ENCODE measurements at places on chromosomes 2 and 18.
A peak's percentile ranks its signal among the peaks of the same experiment; 100 is the strongest.

- DNase-seq, result no peak
These were observed 75.7 kb upstream of the DAPL1 start for GRCh38 chr2:158719403-158719802.

DNA sequence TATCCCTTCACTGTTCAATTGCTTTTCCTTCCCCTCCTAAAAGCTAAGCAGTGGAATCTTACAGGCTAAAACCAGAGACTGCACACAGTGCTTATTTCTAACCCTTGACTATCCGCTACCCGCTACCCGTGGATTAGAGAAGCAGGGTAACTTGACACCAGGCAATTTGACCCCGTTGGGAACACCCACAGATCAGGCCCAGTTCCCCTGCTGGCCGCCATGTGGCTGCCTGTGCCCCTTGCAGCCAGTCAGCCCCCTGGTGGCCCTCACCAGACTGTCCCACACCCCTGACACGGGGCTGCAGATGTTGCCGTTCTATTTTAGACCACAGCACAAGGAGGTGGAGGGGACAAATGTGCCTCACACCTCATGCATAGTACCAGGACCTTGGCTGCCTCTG is 74.8 kb downstream of the TXNL1 start:
- DNase-seq, result no peak

DNA sequence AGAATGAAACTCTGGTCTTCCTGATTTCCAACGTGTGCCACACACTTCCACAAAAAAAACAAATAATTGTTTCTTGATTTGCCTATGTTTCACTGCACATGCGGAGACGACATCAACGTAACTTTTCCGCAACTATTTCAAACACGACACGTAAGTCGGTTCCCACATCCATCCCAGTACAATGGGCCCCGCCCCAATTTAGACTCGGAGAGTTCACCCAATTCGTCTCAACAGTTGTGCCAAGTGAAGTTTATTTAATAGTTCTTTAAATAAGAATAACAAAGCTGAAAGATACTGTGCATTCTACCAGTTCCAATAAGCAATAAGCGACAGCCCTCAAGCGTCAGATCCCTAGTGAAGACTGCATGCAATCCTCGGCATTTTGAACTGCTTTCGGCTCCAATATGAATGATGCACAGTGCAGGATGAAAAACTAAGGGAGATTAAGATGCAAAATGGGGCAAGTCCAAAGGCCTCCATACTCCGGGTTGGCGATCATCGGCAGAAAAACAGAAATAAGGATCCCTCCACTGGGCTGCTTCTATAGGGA is 664 bp downstream of the CCT4 start:
- no peak for DNase-seq

GRCh38 chr2:22697054-22697788 is 687.8 kb upstream of the KLHL29 start:
- DNase-seq, result no peak

DNA sequence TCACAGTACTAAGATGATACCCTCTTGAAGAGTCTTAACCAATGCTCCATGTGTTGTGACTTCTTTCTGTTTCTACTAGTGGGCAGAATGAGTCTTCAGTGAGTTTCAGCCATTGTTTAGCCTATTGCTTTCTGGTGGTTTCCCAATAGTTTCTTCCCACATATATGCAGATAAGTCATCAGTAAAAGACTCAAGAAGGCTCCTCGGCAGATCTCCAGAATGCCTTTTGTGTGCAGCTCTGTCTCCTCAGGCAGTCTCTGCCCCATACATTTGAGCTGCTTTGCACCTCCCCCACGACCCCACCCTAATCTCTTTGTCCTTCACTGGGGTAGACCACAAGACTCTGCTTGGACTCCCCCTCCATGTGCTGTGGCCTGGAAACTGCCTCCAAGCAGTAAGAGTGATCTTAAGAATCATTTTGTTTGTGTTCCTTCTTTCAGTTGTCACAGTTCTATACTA is 71.6 kb upstream of the CHRNA1 start:
- DNase-seq, result no peak

- DNase-seq, result no peak
These were observed 265.3 kb upstream of the TCF4 start for GRCh38 chr18:55853268-55853667.

DNA sequence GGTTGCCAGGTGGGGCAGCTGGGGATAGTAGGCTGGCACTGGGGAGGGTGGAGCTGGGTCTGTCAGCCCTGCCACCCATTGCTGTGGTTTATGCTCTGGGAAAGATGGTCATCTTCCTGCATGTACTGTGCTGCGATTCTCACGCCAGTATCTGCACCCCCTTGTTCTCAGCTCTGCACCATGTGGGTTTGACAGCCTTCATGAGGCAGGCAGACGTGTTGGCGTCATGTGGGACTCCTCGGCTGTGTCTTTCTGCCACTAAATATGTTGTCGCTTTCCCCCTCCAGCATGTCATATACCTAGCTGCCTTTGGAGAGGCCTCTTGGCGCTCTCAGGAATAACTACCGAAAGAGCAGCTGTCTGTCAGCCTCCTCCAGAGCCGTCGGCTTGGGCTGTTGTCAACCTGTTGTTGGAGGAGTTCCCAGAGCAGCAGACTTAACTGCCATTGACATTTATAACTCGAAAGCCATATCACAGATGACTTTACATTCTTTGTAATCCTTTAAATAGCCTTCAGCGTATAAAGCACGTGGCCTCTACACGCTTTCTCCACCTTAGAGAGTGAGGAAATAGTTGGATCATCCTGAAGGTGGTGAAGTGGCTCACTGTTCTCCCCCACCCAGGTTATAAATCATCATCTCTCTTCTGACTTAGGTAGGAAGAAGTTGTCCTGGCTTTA is 80.4 kb upstream of the MGAT5 start:
- no peak for DNase-seq

GRCh38 chr2:14827226-14828023 is 194.9 kb downstream of the LRATD1 start:
- no peak for DNase-seq

- DNase-seq, result no peak
These were observed 109.6 kb upstream of the KCTD1 start for GRCh38 chr18:26657631-26658581.

DNA sequence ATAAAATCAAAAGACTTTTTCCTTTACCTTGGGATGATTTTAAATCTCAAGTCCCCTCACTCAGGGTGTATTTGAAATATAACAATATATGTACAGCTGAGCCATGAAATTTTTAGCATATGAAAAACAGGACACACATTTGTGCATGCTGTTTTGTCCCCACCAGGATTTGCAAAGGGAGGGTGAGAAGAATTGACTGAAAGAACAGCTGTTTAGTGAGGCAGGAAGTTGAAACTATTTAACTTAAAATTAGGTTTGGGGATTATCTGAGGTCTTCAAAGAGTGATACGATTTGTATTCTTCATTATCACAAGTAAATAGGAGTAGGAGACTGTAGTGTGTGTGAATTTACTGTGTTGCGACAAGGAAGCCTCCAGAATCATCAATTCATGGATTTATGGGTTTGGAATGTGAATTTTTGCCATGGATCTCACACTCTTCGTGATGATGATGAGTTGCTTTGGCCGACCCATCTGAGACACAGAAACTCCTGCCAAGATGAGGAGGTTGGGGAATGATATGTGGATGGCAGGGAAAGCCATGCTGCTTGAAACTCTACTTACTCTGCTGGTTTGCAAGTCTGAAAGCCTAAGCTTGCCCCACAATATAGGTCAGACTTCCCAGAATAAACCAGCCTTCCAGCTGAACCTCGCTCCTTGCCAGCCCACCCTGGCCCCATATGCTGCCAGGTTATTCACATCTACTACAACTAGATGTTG is 31.0 kb upstream of the SPATS2L start:
- no peak for DNase-seq

DNA sequence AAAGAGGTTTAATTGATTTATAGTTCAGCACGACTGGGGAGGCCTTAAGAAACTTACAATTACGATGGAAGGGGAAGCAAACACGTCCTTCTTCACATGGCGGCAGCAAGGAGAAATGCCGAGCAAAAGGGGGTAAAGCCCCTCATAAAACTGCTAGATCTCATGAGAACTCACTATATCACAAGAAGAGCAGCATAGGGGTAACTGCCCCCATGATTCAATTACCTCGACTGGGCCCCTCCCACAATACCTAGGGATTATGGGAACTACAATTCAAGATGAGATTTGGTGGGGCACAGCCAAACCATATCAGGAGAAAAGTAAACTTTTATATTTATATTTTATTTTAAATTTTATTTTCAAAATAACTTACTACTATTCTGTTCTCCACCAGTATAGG is 272.0 kb downstream of the MYCN start:
- no peak for DNase-seq

GRCh38 chr18:24762511-24762910 is 302.1 kb downstream of the HRH4 start:
- DNase-seq, result no peak

GRCh38 chr2:230658877-230659652 is 53.6 kb upstream of the CAB39 start:
- peak; percentile 71 for DNase-seq

- no peak for DNase-seq
These were observed 24.3 kb upstream of the KCNF1 start for GRCh38 chr2:10887476-10887875.

DNA sequence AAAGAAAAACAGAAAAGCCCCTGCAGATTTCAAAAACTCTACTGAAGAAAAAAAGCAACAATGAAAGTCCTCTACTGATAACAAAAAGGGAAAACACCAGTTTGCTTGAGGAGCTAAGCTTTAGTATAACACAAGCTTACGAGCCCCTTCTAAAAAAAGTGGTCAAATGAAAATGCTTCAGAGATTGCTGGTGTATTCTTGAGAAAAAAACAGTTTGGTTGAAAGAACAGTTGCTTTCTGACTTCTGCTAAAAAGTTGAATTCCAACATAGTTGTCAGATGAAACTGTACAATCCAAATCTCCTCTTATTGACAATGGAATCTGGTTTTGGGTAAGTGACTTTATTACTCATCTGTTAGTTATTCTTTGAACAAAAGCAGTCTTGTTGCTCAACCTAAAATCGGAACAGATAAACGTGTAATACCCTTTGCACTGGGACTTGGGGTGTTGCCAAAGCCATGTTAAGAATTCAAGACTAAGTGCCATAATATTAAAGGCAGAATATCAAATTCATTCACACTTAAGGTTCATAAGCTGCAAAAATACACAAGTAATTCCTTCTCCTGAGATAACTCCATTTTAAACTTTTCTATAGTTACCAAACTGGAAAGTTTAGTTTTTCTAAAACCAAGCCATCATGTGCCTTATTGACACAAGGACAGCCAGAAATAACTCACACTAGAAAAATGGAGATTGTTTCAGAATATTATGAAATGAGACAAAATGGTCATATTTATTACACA is 45.3 kb upstream of the SPAG16 start:
- DNase-seq, result no peak

GRCh38 chr18:77762642-77763041 is 513.0 kb downstream of the GALR1 start:
- no peak for DNase-seq

DNA sequence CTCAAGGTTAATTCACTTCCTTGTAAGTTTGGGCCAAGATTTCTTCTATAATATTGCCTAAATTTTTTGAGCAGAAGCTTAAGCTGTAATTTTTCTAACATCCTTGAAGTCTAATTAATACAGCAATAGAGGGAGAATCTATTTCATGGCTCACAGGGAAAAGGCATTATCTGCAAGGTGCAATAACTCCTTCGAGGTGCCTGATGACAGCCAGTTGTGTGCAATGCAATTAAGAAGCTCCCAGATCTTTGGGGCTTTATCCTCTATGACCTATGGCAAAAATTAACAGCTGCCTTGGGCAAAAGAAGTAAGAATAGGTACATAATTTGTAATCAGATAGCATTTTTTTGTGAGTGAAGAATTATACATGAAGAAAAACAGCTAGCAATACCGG is 554.6 kb upstream of the SALL3 start:
- DNase-seq, result no peak
